ENCODE measurements at places on chromosomes 2 and 18. TPM values are rescaled to one million over a fixed set of nuclear protein-coding genes. Genes with fewer than 3 reads are reported as not detected.

Gene DQX1
- total RNA-seq: not detected

Gene CIDEA
- total RNA-seq: not detected

Gene C1GALT1C1L
- 0.28 TPM for total RNA-seq

Gene C1QL2
- not detected for total RNA-seq

Gene C2orf66
- not detected for total RNA-seq

Gene TWIST2
- 14.7 TPM for total RNA-seq

Gene CPS1
- 20.1 TPM for total RNA-seq

Gene ITPRIPL1
- total RNA-seq: 1.4 TPM

Gene STARD6
- 0.28 TPM for total RNA-seq

Gene NYAP2
- not detected for total RNA-seq

Gene CNGA3
- not detected for total RNA-seq

Gene MSH2
- 33.3 TPM for total RNA-seq

Gene DYNAP
- not detected for total RNA-seq

Gene SH3YL1
- total RNA-seq: 25.3 TPM

Gene DYSF
- total RNA-seq: under 0.01 TPM

Gene NAT8
- total RNA-seq: not detected

Gene TEKT4
- total RNA-seq: not detected

Gene GAL3ST2
- total RNA-seq: not detected

Gene PLEKHA3
- total RNA-seq: 5.0 TPM

Gene SLC4A3
- 1.1 TPM for total RNA-seq

Gene EGR4
- not detected for total RNA-seq

Gene TMEM178A
- total RNA-seq: 0.18 TPM

Gene ALLC
- total RNA-seq: not detected

Gene CYS1
- total RNA-seq: under 0.01 TPM

Gene MC2R
- total RNA-seq: not detected

Gene ATL2
- total RNA-seq: 62.6 TPM

Gene DTNA
- 9.5 TPM for total RNA-seq

Gene FBXO41
- 0.83 TPM for total RNA-seq

Gene HADHB
- 80.5 TPM for total RNA-seq

Gene CCDC121
- 2.2 TPM for total RNA-seq

Gene NR4A2
- 2.8 TPM for total RNA-seq

Gene SNORC
- 0.28 TPM for total RNA-seq

Gene GRB14
- not detected for total RNA-seq
